Skeletal muscle cell (primary cell): ENCODE measurements at places on chromosomes 4 and X.

DNA sequence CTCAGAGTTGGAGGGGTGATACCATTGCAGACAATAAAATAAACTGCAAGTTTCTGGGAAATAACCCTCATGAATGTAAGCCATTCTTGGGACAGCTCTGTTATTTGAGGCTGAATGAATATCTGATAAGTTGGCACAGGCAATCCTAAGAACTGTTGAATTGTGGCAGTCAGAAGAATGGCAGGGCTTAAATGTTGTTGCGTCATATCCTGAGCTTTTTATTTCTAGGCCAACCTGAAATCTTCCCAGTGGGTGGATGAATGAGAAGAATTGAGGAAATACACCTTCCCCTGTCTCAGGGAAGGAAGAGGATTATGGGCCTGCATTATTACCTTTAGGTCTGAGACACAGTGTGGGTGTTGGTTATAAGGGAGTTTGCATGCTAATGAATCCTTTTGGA, 64.4 kb upstream of the C4orf54 start:
- no peak for DNase-seq

DNA sequence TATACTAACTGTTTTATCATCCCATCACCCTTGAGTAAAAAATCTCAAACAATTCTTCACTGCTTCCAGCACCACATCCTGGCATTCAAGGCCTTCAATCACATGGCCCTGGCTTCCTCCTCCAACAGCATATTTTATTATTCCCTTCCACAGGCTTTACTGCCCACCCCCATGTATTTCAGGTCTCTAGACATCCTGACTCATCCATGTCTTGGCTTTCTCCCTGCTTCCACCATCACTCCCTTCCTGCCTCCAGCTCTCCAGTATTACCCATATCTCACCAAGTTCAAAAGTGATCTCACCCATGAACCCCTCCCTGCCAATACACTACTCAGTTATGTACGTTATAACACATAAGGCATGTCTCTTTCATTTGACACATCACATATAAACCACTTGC, 34.7 kb upstream of the PLAC1 start:
- no peak for DNase-seq

DNA sequence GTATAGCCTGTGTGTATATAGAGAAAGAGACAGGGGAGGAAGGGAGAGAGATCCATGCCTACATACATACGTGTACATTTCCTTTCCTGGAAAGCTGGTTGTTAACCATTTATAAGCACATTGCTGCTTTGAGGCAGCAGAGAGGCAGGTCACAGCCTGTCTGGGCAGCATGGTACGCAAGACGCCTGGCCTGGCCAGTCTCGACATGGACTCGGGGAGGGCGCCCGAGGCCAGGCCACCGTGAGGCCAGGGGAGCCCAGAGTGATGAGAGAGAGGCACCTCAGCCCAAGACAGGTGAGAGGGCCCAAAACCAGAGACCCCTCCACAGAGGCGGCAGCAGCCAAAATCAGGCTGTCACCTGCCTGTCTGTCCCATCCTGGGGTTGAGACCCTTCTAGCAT, 3.9 kb downstream of the TREX2 start:
- DNase-seq = no peak

DNA sequence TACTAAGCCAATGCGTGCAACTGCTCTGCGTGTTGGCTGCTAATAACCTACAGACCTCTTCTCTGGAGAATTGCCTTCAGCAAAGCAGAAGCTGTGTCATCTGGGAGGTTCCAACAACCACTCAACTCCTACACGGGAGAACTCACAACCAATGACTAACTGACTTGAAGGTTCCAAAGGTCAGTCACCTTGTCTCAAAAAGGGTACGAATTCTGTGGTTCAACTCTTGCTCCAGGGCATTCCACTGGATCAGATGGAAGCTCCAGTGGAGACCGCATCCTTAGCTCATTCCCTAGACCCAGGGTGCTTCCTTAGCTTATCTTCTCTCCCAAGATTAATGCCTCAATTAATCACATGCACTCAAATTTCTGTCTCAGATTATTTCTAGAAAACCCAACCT, 222.7 kb downstream of the CHIC2 start:
- DNase-seq = no peak

DNA sequence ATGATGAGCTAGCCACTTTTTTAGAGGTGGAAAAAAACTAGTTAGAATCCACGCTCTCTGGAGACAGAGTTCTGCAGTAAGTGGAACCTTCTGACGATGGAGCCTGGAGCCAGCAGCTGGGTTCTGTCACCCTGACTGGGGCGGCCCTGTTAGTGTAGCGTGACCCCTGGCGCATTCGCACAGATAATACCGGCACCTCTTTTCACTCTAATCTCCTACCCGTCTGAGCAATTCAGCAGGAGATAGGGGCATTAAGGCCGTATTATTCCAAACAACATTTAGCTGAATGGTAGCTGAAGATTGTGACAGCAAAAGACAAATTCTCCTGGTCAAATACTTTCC, 292.6 kb downstream of the FBXO8 start:
- DNase-seq = no peak

- no peak for DNase-seq
Measured at GRCh38 chrX:20637351-20637750, 370.6 kb upstream of the RPS6KA3 start.

GRCh38 chrX:10047133-10047532, 80.0 kb downstream of the CLDN34 start:
- DNase-seq = no peak

DNA sequence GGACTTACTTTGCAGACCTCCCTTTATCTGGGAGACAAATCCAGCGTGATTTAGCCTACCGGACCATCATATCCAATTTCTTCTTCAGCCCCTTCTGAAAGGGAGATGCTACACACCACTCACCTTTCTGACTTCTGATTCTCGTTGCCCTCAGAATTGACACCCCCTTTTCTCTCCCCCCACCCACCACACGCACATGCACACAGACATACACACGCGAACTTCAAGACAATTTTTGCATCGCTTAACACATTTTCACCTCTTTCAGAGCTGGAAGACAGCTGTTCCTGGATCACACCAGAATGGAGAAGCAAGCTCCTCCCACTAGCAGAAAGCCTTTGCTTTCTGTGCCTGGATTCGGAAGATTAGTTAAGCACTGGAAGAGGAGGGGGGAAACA, 1.0 kb upstream of the SNCA start:
- DNase-seq = no peak

DNA sequence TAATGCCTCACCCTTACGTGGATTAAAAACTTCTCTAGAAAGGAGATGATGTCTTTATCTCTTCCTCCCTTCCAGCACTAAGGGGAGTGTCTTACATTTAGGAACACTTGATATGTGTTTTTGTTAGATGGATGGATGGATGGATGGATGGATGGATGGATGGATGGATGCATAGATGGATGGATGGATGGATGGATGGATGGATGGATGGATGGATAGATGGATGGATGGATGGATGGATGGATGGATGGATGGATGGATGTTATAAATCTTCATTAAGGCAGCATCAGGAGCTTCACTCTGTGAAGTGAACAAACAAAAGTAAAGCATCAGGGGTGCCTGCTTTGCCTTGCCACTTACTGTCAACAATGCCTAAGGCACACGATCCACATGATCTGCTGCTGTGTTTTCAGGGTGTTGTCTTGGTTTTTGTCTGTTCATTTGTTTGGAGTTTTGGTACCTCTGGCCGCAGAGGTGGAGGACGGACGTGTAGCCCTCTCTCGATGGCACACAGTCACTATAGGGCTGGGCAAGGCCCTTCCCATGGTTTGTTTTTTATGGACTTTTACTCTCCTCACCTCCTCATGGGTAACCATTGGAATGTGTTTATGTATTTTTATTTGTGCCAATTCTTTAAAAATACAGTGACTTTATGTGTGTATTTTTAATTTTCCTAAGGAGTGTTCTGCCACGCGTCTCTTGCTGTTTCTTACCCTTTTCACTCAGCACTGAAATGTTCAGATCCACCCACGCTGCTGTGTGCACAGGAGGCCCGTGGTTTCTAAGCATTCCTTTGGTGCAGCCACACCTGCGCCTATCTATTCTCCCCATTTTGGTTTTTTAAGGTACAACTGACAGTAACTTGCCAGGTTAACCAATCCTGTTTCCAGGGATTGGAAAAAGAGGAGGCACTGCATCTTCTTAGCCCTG, 91.8 kb upstream of the ENPP6 start:
- DNase-seq = no peak

GRCh38 chrX:29229802-29230201, 642.6 kb downstream of the IL1RAPL1 start:
- no peak for DNase-seq

GRCh38 chr4:146943691-146944375, 1.8 kb downstream of the TTC29 start:
- DNase-seq = no peak

DNA sequence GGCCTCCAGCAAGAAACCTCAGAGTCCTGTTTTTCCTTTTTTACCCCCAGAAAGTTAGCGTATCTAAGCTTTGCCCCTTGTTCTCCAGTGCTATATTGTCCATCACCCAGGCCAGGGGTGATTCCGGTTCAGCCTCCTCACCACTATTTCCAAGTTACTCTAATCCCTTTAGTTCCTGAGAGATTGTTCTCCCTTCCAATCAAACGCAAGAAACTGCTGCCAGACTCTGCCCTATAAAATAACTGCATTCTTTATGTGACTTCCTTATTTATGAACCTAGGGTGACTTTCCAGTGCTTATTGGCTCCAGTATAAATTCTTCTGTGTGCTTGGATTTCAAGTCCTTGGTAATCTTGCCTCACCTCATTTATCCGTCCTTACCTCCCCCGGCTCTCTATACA, 65.7 kb downstream of the CLCN5 start:
- DNase-seq = no peak

DNA sequence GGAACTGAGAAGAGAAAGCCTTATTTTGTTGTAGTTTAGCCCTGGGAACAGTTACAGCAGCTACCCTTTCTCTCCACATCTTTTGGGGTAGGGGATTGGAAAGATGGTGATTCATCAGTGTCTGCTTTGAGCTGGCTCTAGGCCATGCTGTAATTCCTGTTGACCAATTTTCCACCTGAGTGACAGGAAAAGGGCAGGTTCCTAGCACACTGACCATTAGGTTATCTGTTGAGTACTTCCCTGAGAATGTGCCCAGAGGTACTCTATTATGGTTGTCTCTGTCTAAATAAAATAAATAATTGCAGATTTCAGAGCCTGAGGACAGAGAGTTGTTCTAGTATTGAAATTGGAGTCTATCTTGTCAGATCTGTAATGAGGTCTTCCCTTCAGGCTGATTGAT, 109.0 kb downstream of the ENOX2 start:
- DNase-seq = no peak
